Activated CD8-positive, alpha-beta memory T cell treated with anti-CD3 and anti-CD28 coated beads for 1 hour (primary cell): ENCODE measurements at places on chromosomes 2 and 18.

DNA sequence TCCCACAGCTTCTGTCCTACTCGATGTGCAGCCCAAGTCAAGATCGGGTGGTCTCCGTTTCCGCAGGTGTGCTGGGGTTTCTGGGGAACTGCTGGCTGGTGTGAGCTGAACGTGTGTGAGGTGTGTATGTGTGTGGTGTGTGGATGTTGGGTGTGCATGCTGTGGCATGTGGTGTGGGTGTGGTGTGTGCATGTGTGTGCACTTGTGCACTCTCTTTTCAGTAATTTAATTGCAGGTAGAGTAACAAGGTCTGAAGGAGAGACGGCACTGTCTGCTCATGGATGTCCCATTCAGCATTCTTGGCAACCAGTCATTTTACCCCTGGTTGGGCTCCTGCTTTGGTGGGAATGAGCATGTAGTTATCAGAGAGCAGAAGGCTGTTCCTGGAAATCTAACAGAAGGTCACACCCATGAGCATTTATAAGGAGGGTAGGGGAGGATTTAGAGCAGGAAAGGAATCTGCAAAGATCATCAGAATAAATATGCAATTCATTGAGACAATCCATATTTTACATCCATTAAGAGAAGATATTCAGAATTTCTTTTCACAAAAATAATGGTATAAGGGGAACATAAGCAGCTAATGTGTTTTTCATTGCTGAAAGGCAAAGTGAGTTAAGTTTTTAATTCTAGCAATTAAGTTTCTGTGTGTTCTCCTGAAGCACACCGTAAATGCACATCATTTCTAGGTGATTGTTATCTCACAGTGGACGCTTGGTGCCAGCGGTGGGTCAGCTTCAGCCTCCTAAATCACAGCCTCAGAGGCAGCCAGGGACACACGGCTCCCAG lies 60.7 kb downstream of the ADI1 start:
- no peak for DNase-seq

GRCh38 chr2:163191372-163191771 lies 352.8 kb upstream of the KCNH7 start:
- no peak for DNase-seq

DNA sequence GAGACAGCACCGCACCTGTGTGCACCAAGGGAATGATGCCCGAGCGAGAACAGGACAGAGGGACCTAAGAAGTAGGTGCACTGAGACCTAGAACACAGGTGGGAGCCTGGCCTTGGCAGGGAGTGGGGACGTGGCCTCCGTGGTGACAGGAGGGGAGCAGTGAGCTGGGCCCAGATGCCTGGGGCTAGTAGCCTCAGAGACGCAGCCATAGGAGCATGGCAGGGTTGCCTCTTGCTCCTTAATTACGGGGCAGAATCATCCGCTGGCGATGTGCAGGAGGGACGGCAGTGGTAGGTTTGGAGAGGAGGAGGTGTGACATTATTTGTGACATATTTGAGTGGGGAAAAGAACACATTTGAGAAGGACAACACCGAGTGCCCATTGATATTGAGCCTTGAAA lies 57.0 kb upstream of the HPCAL1 start:
- DNase-seq = no peak

DNA sequence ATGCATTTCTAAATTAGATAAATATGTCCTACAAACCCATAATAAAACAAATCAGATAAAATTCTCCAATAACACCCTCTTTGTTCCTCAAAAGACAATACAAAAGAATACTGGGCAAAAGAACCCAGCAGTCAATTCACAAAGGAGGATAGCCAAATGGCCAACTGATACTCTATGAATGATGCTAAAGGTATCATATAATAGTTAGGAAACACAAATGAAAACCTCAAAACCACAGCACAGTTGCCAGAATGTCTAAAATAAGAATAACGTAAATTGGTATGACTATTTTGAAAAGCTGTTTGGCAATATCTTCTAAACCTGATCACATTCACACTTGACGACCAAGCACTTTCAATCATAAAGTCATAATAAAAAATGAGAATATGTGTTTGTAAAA lies 315.4 kb downstream of the CDH7 start:
- no peak for DNase-seq

GRCh38 chr2:32366595-32366994 lies 9.8 kb downstream of the BIRC6 start:
- DNase-seq = no peak

DNA sequence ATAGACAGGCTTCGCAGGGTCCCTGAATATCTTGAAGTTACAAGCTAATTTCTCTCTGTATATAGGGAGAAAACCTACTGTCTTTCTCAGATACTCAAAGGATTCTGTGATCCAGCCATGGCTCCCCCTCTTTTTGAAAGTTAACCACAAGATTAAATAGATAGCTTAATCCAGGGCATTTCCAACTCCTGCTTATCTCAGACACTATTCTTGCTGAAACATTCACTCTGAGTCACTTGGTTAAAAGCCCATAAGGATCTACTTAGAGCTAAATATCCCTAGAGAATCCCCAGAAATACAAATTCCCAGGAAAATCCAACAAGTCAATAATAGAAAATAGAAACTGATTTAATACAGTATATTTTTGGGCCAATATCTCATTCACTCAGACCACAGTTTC lies 179.1 kb upstream of the LYPD1 start:
- no peak for DNase-seq

DNA sequence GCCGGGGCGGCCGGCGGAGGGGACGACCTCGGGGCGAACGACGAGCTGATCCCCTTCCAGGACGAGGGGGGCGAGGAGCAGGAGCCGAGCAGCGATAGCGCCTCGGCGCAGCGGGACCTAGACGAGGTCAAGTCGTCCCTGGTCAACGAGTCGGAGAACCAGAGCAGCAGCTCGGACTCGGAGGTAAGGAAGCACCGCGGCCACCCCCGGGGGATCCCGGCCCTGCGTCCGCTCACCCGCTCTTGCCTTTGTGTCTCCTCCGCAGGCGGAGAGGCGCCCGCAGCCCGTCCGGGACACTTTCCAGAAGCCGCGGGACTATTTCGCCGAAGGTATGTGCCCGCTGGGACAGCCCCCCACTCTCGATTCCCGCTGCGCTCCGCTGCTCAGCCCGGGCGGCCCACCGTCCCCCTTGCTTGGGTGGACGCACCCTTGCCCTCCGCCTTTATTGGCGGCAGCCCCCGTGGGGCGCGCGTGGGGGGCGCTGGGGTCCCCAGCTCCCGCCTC lies 611 bp downstream of the TCF7L1 start:
- DNase-seq = no peak

DNA sequence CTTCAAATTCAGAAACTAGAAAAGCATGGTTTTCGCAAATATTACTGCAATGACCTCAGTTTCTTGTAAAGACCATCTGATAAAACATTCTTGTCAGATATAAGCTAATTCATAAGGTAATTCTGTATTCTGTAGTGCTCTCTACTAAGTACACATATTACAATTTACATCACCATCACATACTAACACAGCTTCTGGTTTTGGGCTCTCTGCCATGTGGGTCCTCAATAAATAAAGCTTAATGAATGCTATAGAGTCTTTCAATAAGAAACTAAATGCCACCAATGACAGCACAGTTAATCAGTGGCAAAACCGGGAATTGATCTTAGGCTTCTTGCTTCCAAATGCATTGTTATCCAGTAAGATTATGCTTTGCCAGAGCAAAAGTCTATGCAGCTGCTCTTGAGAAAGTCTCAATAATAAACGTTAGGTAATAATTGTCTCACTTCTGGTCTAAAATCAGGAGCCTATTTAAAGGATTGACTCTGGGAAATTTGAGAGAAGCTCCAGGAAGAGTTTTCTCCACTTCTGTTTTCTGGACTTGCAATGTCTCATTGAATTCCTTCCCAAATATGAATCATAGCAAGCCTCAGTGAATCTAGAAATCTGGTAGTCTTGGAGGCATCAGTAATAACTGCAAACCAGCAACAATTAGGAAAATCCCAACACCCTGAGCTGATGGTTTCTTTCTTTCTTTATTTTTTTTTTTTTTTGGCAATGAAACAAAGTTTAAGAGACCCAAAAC lies 67.9 kb upstream of the RAPGEF4 start:
- DNase-seq = no peak

- DNase-seq = no peak
Measured at GRCh38 chr2:43194121-43194869, 32.1 kb downstream of the ZFP36L2 start.

GRCh38 chr2:129806990-129807389 lies 172.5 kb upstream of the RAB6C start:
- DNase-seq = no peak

DNA sequence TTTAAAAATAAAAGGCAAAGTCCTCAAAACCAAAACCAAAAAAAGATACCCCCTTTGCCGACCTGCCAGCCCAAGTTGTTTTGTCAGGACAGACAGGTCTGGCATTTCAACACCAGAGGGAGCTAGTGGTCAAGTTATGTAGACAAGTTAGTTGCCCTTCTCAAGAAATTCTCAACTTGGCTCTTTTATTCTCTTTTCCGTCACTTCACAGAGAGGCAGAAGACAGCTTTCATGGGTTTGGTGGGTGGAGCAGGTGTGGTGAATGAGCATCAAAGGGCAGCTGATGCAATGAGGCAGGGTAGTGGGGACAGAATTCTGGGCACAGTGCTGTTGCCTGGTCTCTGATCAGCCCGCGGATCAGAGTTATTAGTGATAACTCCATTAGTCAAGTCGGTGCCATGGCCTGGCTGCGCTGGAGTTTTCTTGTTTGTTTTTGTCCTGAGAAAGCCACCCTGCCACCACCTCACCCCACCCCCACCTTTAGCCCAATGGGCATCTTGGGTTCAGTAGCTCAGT lies 303.7 kb upstream of the EPAS1 start:
- peak; percentile 16 for DNase-seq

DNA sequence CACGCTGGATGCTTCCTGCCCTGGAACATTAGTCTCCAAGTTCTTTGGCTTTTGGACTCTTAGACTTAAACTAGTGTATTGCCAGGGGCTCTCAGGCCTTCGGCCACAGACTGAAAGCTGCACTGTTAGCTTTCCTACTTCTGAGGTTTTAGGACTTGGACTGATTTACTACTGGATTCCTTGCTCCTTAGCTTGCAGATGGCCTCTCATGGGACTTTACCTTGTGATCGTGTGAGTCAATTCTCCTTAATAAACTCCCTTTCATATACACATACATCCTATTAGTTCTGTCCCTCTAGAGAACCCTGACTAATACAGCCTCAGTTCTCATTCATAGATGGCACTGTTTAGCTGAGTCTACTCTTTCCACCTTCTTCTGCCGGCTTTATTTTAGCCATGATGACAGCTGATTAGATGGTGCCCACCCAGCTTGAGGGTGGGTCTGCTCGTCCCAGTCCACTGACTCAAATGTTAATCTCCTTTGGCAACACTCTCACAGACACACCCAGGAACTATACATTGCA lies 389.1 kb downstream of the NYAP2 start:
- DNase-seq = no peak

GRCh38 chr2:14422426-14422825 lies 210.1 kb upstream of the LRATD1 start:
- no peak for DNase-seq

GRCh38 chr2:199484927-199485326 lies 27.2 kb upstream of the SATB2 start:
- no peak for DNase-seq

DNA sequence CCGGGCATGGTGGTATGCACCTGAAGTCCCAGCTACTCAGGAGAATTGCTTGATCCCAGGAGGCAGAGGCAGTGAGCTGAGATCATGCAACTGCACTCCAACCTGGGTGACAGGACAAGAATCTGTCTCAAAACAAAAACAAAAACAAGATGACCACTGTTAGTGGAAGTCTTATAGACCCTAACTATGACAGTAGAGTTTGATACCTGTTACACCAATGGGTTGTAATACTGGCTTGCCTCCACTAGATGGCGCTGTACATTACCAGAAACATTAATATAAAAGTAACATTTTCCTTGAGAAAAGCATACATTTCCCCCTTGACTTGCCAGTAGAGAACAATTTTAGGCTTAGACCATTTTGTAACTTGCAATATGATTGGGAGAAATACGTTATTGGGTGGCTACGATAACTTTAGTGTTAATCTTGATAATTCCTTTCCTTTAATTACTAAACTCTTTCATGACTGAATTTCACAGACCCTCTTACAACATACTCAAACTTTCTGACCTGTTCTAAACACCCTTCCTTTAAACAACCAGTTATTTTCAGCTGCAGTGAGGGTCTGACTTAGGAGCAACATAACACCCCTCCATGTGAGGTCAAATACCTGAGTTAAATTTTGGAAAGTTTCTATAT lies 19.5 kb downstream of the SLC25A52 start:
- peak; percentile 12 for DNase-seq

- no peak for DNase-seq
Measured at GRCh38 chr2:127012868-127013267, 94.1 kb downstream of the BIN1 start.

GRCh38 chr2:134676960-134677359 lies 41.8 kb downstream of the TMEM163 start:
- no peak for DNase-seq

- DNase-seq = no peak
Measured at GRCh38 chr2:169286624-169287231, 75.6 kb downstream of the LRP2 start.

DNA sequence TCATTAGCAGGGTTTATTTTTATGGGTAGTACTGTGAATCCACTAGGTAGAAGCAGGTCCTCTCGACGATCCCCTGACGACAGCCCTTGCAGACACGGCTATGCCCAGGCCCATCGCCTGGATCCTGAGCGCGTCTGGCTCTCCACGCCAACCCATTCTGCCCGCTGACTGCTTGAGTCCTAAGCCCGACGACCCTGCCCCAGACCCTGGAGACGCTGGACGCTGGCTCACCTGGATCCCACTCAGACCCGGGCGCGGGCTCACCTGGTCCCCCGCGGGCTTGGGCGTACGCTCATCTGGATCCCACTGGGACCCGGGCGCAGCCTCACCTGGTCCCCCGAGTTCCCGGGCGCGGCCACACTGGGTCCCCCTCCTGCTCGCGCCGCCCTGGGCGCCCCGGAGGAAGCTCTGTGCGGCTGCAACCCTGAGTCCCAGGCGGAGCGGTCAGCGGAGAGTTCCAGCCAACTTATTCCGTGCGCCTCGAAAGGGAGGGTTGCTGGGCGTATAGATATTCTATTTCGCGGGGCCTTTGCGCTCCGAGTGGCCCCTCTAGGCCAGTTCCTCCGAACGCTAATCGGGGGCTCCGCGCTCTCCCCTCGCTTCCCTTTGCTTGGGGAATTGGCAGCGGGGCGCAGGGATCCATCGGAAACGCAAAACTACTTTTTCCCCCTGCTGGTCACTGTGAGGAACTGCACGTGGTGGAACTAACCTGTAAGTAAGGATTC lies 22.4 kb upstream of the RMP24 start:
- no peak for DNase-seq

- no peak for DNase-seq
Measured at GRCh38 chr2:47021301-47022009, 105.8 kb upstream of the MCFD2 start.

DNA sequence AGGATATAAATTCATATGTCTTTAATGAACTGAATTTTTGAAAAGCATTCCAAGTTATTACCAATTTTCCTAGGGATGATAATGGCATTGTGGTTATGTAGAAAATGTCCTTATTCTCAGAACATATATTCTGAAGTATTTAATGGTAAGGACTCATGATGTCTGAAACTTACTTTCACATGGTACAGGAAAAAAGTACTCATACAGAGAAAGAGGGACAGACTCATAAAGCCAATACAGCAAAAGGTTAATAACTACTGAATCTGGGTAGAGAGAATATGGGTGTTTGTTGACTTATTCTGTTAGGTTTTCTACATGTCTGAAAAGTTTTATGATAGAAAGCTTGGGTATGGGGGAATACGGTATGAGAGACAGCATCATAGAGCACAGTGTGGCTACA lies 84.3 kb upstream of the SERTAD2 start:
- DNase-seq = no peak
